Prostate gland (tissue), 2 donors: ENCODE measurements at places on chromosomes 3 and 15. TPM values are rescaled to one million over a fixed set of nuclear protein-coding genes. Genes with fewer than 3 reads are reported as not detected.

Gene ISLR2
- total RNA-seq, result 4.3 TPM

Gene ROPN1
- total RNA-seq, result not detected

Gene IL17RB
- total RNA-seq, result 14.3 TPM

Gene SAMMSON
- 2.8 TPM for total RNA-seq

Gene NPAP1
- total RNA-seq, result not detected

Gene FOXB1
- not detected for total RNA-seq

Gene HCN4
- 6.0 TPM for total RNA-seq

Gene OCA2
- 3.7 TPM for total RNA-seq

Gene RBP2
- total RNA-seq, result not detected

Gene ESYT3
- total RNA-seq, result 3.2 TPM

Gene CFAP44
- 12.3 TPM for total RNA-seq

Gene ADAMTS17
- 2.7 TPM for total RNA-seq

Gene C3orf85
- not detected for total RNA-seq

Gene STAC
- total RNA-seq, result 10.6 TPM

Gene RAD51
- 0.82 TPM for total RNA-seq

Gene PTH1R
- total RNA-seq, result 10.8 TPM

Gene SLC12A8
- total RNA-seq, result 6.5 TPM

Gene TRA2B
- total RNA-seq, result 137 TPM

Gene ADAMTSL3
- 4.5 TPM for total RNA-seq

Gene MKRN3
- total RNA-seq, result 1.8 TPM

Gene PIERCE2
- total RNA-seq, result 4.6 TPM

Gene LCTL
- not detected for total RNA-seq

Gene ZDHHC19
- not detected for total RNA-seq

Gene TNK2
- total RNA-seq, result 34.9 TPM

Gene GALK2
- 52.3 TPM for total RNA-seq

Gene THOC7
- 55.9 TPM for total RNA-seq

Gene MAP6D1
- 17.3 TPM for total RNA-seq

Gene ALDH1A3
- 347 TPM for total RNA-seq

Gene DUOXA1
- total RNA-seq, result 38.8 TPM
